Activated naive CD4-positive, alpha-beta T cell treated with Interleukin-2 at 50 U/mL for 16 hours (primary cell): ENCODE measurements at places on chromosomes 16 and 17.
A peak's percentile ranks its signal among the peaks of the same experiment; 100 is the strongest.

DNA sequence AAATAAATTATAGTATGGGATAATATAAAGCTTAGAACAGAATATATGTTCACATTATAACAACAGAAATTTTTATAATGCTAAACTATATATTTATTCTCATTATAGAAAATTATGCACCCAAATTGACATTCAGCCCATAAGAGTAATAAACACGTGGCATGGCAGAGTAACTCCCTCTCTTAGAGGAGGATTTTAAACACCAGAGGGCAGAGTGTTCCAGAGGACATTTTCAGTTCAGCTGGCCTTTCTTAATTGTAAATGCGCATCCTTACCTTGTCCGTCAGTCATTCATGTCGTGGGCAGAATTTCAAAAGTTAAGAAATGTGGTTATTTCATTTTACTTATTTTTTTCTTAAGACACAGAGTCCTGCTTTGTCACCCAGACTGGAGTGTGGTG lies 147.1 kb downstream of the TANC2 start:
- DNase-seq, result no peak

GRCh38 chr17:1304962-1305563 lies 25.6 kb downstream of the TRARG1 start:
- DNase-seq, result no peak

DNA sequence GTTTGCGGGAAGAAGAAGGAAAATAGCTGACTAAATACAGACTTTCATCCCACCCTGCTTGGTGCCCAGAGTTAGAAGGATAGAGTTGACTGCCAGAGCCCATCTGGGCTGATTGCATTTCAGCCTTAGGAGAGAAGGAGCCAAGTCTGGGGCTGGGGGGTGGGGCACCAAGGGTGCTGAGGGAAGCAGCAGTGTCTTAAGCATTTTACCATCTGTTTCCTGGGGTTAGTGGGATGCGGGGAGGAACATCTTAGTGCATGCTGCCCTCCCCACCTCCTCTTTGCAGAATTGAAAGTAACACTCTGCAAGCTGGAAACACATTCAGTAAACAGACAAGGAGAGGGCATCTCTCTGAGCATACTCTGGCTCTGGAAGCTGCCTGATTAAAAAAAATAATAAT lies 1.5 kb upstream of the ARL5C start:
- no peak for DNase-seq

GRCh38 chr16:71700831-71701230 lies 23.7 kb downstream of the PHLPP2 start:
- no peak for DNase-seq

DNA sequence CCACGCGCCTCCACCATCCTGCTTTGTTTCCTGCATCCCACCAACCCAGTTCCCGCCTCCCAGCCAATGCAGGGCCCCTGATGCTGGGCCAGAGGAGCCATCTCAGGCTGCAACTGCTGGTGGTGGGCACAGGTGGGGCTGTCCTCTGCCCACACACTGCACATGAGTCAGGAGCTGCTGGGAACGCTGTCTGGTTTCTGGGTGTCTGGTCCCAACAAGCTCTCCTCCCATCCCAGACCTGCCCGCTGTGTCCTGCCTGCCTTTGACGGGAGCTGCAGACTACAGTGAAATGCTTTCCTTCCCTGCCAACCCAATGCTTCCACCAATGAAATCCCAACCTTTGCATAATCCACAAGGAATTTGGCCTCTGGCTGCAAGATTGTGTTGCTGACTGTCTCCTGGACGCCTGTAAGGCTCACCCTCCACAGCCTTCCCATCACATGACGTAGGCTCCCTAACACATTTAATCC lies 98.9 kb downstream of the N4BP1 start:
- DNase-seq, result no peak

DNA sequence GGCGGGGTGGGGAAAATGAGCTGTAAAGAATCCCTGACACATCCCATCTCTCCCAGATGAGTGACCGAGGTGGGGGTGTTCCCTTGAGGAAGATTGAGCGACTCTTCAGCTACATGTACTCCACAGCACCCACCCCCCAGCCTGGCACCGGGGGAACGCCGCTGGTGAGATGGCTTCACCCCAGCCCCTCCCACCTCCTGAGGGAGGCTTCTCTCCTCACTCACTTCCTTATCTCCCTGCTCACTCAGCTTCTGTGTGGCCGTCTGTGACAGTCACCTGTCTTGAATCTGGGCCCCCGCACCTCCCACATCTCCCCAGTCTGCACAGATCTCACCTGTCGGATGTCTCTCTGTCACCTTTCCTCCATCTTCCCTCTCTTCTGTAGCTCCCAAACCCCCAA lies 13.4 kb downstream of the PDK2 start:
- no peak for DNase-seq

- no peak for DNase-seq
Measured at GRCh38 chr17:7831233-7831632, 2.8 kb upstream of the KDM6B start.

DNA sequence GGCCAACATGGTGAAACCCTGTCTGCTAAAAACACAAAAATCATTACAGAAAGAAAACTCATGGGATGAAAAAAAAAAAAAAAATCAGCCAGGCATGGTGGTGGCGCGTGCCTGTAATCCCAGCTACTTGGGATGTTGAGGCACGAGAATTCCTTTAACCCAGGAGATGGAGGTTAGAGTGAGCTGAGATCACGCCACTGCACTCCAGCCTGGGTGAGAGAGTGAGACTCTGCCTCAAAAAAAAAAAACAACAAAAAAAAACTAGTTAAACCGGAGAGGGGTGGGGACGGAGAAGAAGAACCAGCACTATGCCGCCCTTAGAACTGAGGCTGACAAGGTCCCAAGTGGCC lies 7.4 kb upstream of the NOTUM start:
- no peak for DNase-seq

GRCh38 chr17:62741290-62741689 lies 66.8 kb downstream of the MARCHF10 start:
- DNase-seq, result no peak

DNA sequence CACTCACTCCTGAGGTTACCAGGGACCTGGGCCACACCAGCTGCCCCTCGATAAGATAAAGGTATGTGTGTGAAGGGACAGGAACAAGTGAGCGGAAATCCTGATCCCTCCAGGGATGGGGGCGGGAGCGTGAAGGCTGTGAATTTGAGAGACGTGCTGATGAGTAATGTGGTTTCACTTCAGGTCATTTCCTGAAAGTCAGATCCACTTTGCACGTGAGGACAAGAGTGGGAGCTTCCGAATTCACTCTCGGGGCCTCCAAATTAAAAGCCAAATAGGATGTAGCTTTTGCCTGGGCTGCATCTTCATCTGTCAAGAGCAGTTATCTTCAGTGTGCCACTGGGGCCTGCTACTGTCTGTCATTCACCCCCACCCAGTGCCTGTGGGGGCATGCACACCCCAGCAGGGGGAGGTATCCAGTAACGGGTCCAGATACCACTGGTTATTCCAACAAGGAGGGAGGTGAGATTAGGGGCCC lies 87.4 kb upstream of the LHX1 start:
- peak; percentile 67 for DNase-seq

- no peak for DNase-seq
Measured at GRCh38 chr16:55499951-55500529, 8.8 kb upstream of the LPCAT2 start.

DNA sequence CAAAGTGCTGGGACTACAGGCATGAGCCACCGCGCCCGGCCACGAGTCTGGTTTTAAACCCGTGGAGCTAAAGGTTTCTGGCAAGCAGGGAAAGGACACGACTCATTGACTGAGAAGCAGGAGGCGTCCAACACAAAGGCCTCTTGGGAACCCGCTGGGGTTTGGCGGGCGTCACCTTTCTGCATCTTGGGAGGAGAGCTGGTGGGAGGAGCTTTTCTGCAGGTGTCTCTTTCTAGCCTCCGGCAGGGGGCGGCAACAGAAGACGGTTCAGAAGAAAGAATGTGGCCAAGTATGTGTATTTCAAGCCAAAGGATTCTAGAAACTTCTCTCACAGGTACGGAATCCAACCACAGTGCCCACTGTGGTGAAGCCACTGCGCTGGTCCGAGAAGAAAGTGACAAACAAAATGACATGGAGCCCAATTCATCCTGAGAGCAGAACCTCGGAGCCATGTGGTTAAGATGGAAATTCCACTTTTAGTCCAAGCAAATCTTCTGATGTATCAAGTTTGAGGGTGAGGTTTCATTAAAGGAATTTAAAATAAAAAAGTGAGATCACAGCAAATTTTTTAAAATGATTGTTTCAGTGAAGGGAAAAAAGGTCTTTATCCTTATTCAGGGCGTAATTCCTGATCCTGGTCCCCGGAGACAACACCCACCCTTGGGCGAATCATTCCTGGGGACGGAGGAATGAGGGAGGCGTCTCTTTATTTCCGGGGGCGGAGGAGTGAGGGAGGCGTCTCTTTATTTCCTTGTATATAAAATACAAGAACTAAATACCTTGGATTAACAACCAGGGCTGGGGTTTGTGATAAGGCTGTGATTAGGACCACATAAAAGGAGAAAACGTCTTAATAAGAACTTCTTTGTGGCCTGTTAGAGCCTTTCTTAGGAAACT lies 97.6 kb downstream of the MRM3 start:
- DNase-seq, result peak; percentile 69

- no peak for DNase-seq
Measured at GRCh38 chr17:74235040-74235581, 21.7 kb downstream of the TTYH2 start.

GRCh38 chr17:57294629-57295501 lies 38.5 kb downstream of the MSI2 start:
- DNase-seq, result peak; percentile 14

GRCh38 chr17:66032082-66032712 lies 159.7 kb downstream of the CEP112 start:
- DNase-seq, result no peak

DNA sequence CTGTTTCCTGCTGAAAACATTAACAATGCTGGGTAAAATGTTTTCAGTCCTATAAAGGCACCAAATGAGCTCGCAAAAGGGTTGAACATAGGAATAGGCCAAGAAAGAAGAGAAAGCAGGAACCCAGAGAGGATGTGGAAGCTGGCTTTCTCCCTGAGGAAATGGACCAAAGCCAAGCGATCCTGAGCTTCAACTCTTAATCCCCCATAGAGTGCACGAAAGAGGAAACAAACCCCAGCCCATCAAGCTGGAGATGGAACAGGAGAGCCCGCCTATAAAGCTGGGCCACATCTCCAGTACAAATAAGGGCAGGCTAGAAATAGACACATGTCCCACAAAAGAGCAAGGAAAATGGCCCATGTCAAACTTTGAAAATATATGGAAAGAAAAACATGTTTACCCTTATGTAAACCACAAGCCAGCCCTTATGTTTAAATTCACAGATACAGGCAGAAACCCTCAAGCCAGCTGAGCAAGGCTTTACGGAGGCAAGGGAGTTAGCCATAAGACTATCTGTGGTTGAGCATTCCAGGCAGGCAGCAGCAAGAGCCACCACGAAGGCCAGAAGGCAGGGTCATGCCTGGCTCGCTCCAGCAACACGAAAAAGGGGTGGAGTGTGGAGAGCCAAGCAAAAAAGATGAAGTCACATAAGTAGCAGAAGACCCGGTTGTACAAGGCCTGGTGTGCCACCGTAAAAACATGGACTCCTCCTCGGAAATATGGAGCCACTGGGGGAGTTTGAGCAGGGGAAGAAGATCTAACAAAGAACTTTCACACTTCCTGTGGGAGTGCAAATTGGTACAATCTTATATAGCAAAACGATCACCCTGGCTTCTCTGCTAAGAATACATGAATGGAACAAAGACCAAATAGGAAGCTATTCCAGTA lies 27.8 kb downstream of the COPRS start:
- no peak for DNase-seq

GRCh38 chr17:58488428-58488890 lies 251 bp upstream of the HSF5 start:
- DNase-seq, result no peak

DNA sequence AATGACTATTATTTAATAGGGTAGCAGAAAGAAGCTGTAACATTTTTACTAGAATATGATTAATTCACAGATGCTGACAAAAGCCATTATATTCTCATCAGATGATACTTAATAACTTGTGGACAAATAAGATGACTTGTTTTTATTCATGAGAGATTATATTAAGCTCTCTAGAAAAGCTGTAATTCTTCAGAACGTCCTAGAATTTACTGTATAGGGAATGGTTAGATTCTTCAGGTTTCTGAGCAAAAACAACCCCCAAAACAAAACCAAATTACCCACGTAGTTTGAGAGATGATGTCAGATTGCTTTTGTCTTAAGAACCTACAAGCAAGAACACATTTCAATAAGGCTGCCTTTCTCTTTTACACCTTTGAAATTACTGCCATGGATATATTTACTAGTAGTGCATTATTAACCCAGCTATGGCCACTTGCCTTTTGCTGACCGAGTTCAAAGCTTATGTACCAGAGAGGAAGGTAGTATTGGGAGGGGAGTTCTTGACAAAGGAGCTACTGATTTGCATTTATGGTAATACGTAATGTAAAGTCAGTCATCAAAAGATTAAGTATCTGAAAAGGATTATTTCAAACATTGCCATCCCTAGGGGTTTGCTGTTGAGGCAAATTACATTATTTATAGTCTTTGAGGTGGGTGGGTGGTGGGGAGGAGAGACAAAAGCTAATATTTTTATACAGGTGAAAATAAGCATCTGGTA lies 51.7 kb downstream of the NLK start:
- no peak for DNase-seq

DNA sequence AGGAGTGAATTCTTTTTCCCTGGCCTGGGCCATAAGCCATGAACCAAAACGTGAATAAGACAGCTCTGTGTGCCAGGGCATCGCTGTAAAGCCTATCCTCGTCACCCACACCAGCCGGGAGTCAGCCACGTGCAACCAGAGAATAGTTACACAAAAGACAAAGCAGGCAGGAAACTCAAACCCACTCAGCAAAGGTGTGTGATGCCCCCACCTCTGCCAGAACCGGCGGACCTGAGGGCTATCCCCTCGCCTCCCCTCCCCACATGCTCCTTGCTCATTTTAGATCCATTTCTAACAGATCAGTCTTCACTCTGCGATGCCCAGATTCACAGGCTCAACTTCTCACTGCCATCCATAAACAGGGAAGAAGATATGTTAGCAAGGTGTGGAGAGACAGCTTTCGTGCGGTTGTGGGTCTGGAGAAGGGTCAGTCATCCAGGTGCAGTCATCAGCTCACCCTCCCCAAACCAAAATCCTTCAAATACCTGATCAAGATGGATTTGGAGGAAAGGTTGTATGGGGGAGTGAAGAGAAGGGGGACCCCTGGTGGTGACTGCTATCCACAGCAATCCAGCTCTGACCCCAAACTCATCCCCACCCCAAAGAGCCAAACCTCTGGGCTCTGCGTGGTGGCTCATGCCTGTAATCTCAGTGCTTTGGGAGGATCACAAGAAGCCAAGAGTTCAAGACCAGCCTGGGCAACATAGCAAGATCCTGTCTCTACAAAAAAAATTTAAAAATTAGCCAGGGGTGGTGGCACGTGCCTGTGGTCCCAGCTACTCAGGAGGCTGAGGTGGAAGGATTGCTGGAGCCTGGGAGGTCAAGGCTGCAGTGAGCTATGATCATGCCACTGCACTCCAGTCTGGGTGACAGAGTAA lies 219.2 kb downstream of the C16orf78 start:
- DNase-seq, result peak; percentile 9

- no peak for DNase-seq
Measured at GRCh38 chr17:56367366-56367765, 214.1 kb downstream of the ANKFN1 start.

- DNase-seq, result no peak
Measured at GRCh38 chr17:77958716-77959125, 218 bp downstream of the TNRC6C start.

- no peak for DNase-seq
Measured at GRCh38 chr16:85847681-85848601, 48.4 kb downstream of the COX4I1 start.
